Adrenal gland (tissue), 19 donors: ENCODE measurements at places on chromosomes 2 and 18. TPM values are rescaled to one million over a fixed set of nuclear protein-coding genes. Genes with fewer than 3 reads are reported as not detected.

DNA sequence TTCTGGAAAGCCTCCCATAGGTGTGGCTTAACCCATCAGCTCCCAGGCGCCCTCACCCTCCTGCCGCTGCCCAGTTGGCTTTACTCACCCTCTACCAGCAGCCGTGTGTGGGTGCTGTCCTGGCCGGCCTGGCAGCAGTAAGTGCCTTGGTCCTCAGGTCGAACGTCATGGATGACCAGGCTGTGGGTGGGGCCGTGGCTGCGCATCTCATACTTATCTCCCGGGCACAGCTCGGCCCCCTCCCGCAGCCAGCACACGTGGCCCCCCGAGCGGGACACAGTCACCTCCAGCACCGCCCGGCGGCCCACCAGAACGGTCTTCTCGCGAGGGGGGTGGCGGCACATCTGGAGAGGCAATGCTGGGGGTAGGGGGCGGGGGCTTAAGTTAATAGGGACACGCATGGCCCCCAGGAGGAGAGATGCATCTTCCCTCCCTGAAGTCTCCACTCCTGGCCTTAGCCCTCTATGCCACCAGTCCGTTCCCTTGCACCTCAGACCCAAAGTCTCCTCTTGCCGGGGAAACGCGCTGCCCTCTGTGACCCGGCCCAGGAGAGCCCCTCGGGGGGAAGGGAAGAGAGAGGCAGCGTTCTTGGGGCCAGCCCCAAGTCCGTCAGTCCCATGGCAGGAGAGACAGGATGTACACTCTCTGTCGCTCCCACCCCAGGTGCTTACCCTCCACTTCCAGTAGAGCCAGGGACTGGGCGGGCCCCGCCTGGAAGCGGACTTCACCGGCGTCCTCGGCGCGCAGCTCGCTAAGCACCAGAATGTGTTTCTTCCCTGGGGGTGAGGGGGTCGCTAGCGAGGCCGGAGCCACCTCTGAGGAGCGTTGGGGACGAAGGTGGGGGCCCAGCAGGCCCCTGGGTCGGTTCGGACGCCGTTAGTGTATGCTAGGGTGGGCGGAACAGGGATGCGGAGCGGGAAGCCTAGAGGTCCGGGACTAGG lies 7.9 kb downstream of the TMEM198 start:
- no peak overlapping the region for H3K4me3 ChIP-seq
- DNase-seq = peak; percentile 60
- peaks cover 14% of the 10 kb centered on the region for H3K4me1 ChIP-seq
- H3K27me3 ChIP-seq = no peaks in the 10 kb centered on the region
- no peak overlapping the region for H3K27ac ChIP-seq

DNA sequence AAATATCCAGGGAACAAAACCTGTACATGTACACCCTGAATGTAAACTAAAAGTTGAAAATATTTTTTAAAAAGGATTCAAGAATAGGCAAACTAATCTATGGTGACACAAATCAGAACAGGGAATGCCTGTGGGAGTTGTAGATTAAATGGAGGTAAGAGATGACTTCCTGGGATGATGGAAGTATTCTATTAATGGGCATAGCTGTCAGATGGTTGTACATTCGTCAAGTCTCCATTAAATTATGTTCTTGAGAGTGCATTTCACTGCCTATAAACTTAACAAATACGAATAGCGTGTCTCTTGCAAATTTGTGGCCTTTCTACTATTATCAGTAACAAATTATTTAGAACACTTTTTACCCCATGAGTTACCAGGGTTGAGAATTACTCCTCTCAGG lies 207.0 kb downstream of the HNMT start:
- H3K36me3 ChIP-seq = no peaks in the 10 kb centered on the region
- no peak overlapping the region for H3K4me3 ChIP-seq
- no peak overlapping the region for H3K27ac ChIP-seq

DNA sequence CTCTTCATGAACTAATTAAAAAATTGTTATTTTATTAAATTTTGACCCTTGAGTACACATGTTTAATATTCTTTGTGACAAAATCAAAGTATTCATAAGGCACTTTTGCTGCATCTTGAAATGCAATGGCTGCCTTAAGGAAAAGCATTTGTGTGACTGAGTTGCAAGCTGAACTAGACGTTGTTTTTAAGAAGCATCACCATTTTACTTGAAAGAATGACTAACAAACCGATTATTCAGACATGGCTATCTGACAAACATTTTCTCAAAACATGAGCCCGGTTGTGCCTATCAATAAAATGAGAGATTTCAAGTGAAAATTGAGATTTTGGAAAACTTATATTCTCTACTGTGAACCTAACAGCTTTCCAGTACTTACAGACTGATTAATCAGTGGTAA lies 2.8 kb downstream of the GCFC2 start:
- no peak overlapping the region for H3K27ac ChIP-seq
- no peak for DNase-seq
- no peak overlapping the region for H3K4me3 ChIP-seq
- H3K36me3 ChIP-seq = peaks cover 18% of the 10 kb centered on the region
- no peaks in the 10 kb centered on the region for H3K27me3 ChIP-seq
- H3K4me1 ChIP-seq = peaks cover 33% of the 10 kb centered on the region

DNA sequence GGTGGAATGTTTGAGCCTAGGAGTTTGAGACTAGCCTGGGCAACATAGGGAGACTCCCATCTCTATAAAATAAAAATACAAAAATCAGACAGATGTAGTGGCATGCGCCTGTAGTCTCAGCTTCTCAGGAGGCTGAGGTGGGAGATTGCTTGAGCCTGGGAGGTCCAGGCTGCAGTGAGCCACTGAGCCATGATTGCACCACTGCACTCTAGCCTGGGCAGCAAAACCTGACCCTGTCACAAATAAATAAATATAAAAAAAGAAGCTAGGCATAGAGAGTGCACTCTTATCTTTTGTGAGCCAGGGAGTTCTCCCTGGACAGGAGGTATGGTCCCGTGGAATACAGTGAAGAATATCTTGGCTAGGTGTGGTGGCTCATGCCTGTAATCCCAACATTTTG lies 11.0 kb upstream of the KYNU start:
- H3K36me3 ChIP-seq = no peaks in the 10 kb centered on the region
- no peak overlapping the region for H3K4me3 ChIP-seq
- no peak for DNase-seq
- no peaks in the 10 kb centered on the region for H3K27me3 ChIP-seq
- H3K27ac ChIP-seq = no peak overlapping the region

DNA sequence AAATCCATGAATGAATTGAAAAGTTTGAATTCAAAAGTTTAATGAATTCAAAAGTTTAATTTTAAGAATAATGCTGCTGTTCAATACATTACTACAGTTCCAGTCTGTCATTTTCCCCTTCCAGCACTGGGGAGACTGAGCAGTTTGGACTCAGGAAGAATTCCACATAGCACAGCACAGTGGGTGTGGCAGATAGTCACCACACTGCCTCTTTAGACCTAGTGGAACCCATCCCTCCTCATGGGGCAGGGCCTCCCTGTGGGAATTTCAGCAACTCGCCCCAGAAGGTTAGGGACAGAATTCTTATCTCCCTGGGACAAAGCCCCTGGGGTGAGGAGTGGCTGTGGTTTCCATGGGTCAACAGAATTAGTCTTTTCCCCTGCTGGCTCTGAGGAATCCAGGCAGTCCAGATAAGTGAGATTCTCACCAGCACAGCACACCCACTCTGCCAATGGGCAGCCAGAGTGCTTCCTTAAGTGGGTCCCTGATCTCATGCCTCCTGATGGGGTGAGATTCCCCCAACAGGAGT lies 442.0 kb upstream of the SYT4 start:
- H3K4me3 ChIP-seq = no peak overlapping the region
- H3K27ac ChIP-seq = no peak overlapping the region
- DNase-seq = no peak
- H3K27me3 ChIP-seq = no peaks in the 10 kb centered on the region
- H3K36me3 ChIP-seq = no peaks in the 10 kb centered on the region
- no peaks in the 10 kb centered on the region for H3K4me1 ChIP-seq

- no peaks in the 10 kb centered on the region for H3K36me3 ChIP-seq
- DNase-seq = no peak
- H3K4me3 ChIP-seq = no peak overlapping the region
- H3K27me3 ChIP-seq = no peaks in the 10 kb centered on the region
Observed at GRCh38 chr2:45765728-45766254, 114.3 kb downstream of the PRKCE start.

DNA sequence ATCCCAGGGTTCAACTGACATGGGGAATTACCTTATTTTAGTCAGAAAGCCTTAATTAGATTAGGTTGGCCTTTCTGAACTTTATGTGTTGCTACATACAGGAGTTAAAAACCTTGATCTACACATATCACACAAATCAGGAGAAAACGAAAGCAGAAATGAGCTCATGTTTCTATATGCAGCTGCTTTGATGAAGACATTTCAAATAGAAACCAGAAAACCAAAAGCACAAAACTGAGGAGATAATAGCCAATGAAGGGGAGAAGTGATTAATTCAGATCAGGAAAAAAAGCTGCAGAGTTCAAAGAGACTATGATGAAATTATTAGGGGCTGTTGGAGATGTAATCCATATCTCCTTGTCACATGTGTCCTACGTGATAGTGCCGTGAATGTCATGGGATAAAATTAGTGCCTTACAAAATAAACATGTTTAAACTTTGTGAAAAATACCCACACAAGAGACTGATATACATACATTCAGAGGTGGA lies 255.0 kb downstream of the CAMKMT start:
- no peaks in the 10 kb centered on the region for H3K4me1 ChIP-seq
- H3K27me3 ChIP-seq = no peaks in the 10 kb centered on the region
- no peak overlapping the region for H3K4me3 ChIP-seq
- no peak overlapping the region for H3K27ac ChIP-seq
- DNase-seq = no peak
- no peaks in the 10 kb centered on the region for H3K36me3 ChIP-seq

- H3K27me3 ChIP-seq = no peaks in the 10 kb centered on the region
- H3K27ac ChIP-seq = no peak overlapping the region
- no peak overlapping the region for H3K4me3 ChIP-seq
Observed at GRCh38 chr2:137942037-137942832, 22.0 kb upstream of the HNMT start.

DNA sequence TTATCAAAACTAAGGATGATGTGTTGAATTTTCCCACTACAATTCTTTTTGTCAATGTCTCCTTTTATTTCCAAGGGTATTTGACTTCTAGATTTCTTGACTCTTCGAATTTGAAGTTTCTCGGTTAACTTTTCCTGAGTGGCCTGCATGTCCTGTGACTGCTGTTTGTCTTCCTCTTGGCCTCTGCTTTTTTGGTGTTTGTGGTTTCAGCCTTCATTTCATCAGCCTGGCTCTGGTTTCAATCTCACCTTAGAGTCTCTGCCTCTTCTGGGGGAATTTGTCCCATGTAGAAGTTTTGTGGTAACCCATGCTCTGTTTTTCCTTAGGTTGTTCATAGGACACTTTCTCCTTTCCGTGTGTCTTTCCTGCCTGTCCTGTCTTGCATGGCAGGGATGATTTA lies 28.3 kb upstream of the SNED1 start:
- no peak overlapping the region for H3K27ac ChIP-seq
- H3K36me3 ChIP-seq = no peaks in the 10 kb centered on the region
- H3K4me1 ChIP-seq = no peaks in the 10 kb centered on the region
- H3K4me3 ChIP-seq = no peak overlapping the region
- H3K27me3 ChIP-seq = peaks cover 3% of the 10 kb centered on the region

GRCh38 chr2:64695721-64696261 lies 42.1 kb upstream of the SERTAD2 start:
- H3K4me3 ChIP-seq = no peak overlapping the region
- no peaks in the 10 kb centered on the region for H3K36me3 ChIP-seq
- DNase-seq = no peak
- no peaks in the 10 kb centered on the region for H3K4me1 ChIP-seq

DNA sequence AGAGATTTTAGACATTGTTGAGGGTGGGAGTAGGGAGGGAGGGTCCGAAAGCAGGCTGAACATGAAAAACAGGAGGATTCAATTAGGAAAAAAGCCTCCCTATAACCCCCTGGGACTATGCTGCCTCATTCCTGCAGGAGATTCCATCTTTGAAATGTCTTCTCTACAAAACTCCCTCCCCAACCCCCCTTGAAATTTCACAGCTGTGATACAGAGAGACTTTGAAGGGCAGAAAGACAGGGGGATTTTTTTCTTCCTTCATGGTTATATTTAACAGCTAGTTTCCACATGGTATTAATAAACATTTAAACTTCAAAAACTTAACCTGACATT lies 57.6 kb downstream of the TRIB2 start:
- H3K27ac ChIP-seq = no peak overlapping the region
- H3K27me3 ChIP-seq = no peaks in the 10 kb centered on the region
- no peak overlapping the region for H3K4me3 ChIP-seq
- no peaks in the 10 kb centered on the region for H3K4me1 ChIP-seq

- H3K27ac ChIP-seq = no peak overlapping the region
- H3K4me3 ChIP-seq = no peak overlapping the region
- H3K36me3 ChIP-seq = no peaks in the 10 kb centered on the region
- H3K4me1 ChIP-seq = no peaks in the 10 kb centered on the region
- H3K27me3 ChIP-seq = no peaks in the 10 kb centered on the region
- no peak for DNase-seq
Observed at GRCh38 chr2:151796774-151797173, 31.4 kb downstream of the ARL5A start.

DNA sequence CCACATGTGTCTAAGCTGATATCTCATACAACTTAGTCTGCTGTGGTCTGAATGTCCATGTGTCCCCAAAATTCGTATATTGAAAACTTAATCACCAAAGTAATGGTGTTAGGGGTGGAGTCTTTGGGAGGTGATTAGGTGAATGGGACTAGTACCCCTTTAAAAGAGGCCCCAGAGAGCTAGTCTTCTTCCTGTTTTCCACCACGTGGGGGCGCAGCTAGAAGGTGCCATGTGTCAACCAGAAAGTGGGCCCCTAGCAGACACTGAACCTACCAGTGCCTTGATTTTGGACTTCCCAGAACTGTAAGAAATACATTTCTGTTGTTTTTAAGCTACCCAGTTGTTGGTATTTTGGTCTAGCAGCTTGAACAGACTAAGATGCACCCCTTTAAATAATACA lies 86.6 kb downstream of the ASB1 start:
- H3K27ac ChIP-seq = no peak overlapping the region
- H3K4me1 ChIP-seq = no peaks in the 10 kb centered on the region
- DNase-seq = peak; percentile 52
- no peak overlapping the region for H3K4me3 ChIP-seq
- no peaks in the 10 kb centered on the region for H3K36me3 ChIP-seq

GRCh38 chr2:177952151-177952550 lies 120.4 kb downstream of the PDE11A start:
- H3K36me3 ChIP-seq = no peaks in the 10 kb centered on the region
- no peak overlapping the region for H3K27ac ChIP-seq
- H3K4me3 ChIP-seq = no peak overlapping the region
- DNase-seq = no peak

GRCh38 chr2:215983581-215984351 lies 29.6 kb downstream of the MREG start:
- no peaks in the 10 kb centered on the region for H3K27me3 ChIP-seq
- H3K27ac ChIP-seq = no peak overlapping the region
- no peak for DNase-seq
- peaks cover 5% of the 10 kb centered on the region for H3K4me1 ChIP-seq

GRCh38 chr2:176242276-176242675 lies 27.0 kb upstream of the MTX2 start:
- DNase-seq = no peak
- no peaks in the 10 kb centered on the region for H3K27me3 ChIP-seq
- H3K27ac ChIP-seq = no peak overlapping the region
- peaks cover 5% of the 10 kb centered on the region for H3K4me1 ChIP-seq
- H3K36me3 ChIP-seq = no peaks in the 10 kb centered on the region

- H3K4me3 ChIP-seq = no peak overlapping the region
- H3K4me1 ChIP-seq = no peaks in the 10 kb centered on the region
- H3K27me3 ChIP-seq = no peaks in the 10 kb centered on the region
- peaks cover 19% of the 10 kb centered on the region for H3K36me3 ChIP-seq
Observed at GRCh38 chr2:3432693-3433338, 53.3 kb downstream of the TRAPPC12 start.

ABCA12 gene
- total RNA-seq = not detected

LAMA1 gene
- 0.17 TPM for total RNA-seq

ACKR3 gene
- 1.9 TPM for total RNA-seq

CAPN14 gene
- total RNA-seq = not detected

ONECUT2 gene
- 0.17 TPM for total RNA-seq

ABI2 gene
- total RNA-seq = 48.1 TPM

RTKN gene
- total RNA-seq = 13.8 TPM
